ENCODE measurements at places on chromosomes 5 and 9.

GRCh38 chr5:116652196-116652729 lies 77.6 kb upstream of the SEMA6A start:
- peak; percentile 56 for DNase-seq

DNA sequence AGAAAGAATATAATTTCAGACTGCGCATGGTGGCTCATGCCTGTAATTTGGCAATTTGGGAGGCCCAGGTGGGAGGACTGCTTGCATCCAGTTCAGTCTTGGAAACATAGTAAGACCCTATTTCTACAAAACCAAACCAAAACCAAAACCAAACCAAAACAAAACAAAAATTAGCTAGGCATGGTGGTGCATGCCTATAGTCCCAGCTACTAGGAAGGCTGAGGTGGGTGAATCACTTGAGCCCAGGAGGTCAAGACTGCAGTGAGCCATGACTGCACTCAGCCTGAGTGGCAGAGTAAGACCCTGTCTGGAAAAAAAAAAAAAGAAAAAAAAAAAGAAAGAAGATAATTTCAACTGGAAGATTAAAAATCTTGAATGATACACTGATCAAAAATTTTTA lies 137.0 kb upstream of the ACOT12 start:
- DNase-seq, result no peak

- DNase-seq, result no peak
Observed at GRCh38 chr5:63211448-63212132, 633.0 kb downstream of the LRRC70 start.

- no peak for DNase-seq
Observed at GRCh38 chr5:132480042-132480441, 10.5 kb downstream of the IRF1 start.

- DNase-seq, result no peak
Observed at GRCh38 chr5:154614595-154614994, 136.6 kb upstream of the HAND1 start.

DNA sequence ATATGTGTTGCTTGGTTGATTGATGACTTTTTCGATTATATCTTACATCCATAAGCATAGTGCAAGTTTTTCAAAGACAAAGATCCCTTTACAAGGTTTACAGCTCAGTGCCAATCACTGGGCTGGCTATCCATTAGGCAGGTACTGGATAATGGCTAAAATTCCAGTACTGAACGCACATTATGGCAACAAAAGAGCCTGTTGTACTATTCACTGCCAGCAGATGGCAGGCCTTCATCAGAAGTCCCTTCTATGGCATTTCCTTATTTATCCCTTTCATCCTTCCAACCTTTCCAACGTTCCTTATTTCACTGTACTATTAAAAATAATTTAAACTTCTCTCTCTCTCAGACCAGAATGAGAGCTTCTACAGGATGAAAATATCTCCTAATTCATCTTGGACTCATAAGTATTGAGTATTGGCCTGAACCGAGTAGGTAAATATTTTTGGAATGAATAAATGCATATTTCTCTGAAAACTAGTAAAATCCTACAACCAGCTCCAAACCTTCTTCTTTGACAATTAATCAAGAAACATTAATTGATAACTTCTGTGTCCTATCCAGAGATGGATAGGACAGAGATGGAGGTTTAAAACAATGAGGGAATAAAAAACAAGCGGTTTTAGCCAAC lies 6.7 kb upstream of the WNT8A start:
- peak; percentile 84 for DNase-seq

All from neural progenitor cell (in vitro differentiated cells).